ENCODE measurements at places on chromosomes 6 and 20.

DNA sequence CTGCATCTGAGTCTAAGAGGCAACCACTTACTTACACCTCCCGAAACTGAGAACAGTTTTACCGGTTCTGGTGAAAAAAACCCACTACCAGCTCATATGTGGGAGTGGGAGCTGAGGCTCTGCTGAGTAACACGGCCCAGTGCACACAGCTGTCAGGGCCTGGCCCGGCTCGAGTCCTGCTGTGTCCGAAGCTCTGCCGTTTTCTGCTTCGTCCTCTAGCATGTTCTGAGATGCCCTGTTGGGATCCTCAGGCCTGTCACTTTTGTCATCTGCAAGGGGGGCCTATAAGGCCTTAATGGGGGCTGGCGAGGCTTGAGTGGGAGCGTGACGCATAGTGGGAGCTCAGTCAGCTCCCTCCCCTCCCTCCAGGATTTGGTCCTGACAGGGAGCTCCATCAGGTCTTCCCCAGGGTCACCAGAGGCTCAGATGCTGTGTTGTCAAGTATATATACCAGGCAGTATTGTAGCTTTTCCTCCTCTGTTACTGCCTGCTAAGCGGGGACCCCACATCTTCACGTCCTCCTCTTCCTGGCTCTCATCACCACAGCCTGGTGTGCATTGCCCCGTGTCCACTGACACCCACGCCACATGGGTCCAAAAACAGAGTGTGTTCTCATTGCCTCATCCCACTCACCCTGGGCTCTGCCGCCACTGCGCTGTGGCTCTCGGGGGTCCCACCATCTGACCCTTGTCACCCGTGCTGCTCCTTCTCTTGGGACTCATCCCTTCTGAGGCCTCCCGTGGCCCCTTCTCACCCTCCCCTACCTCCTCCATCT lies 45.2 kb upstream of the FANCE start:
- DNase-seq = no peak

GRCh38 chr20:45752746-45753145 lies 30.6 kb downstream of the SPINT4 start:
- no peak for DNase-seq

DNA sequence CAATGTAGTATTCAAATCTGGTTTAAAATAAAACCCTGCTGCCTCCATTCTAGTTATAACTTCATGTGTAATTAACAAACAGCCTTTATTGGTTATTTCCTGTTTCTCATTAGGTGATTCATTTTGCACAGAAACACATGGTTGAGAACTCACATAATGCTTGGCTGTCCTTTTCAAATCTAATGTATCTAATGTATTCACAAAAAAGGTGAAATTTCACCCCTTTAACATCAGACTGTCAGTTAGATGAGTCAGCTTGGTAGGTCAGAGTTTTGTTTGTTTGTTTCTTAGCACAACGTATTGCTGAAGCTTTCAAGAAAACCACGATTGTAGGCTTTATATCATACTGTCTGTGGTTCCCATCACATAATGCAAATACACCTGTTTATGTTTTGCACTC lies 78.7 kb upstream of the TMEM30A start:
- DNase-seq = no peak

DNA sequence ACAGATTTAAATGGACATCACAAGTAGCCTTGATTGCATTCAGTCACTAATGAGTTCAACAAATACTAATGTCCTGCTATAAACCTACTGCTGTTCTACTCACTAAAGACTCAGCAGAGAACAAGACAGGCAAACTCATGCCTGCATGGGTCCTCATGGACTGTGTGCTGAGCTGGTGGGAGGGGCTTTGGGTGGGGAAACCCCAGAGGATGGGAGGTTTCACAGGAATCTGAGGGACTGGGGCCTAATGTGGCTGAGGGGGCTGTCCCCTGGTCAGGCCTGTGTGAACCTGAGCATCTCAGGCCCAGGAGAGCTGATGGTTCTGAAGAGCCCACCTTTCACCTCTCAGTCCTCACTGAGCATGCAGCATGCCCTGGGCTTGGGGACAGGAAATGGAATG lies 1.4 kb downstream of the CST8 start:
- no peak for DNase-seq

GRCh38 chr6:39688494-39688893 lies 36.7 kb downstream of the KIF6 start:
- no peak for DNase-seq

GRCh38 chr20:10513931-10514575 lies 78.9 kb downstream of the SLX4IP start:
- DNase-seq = no peak

DNA sequence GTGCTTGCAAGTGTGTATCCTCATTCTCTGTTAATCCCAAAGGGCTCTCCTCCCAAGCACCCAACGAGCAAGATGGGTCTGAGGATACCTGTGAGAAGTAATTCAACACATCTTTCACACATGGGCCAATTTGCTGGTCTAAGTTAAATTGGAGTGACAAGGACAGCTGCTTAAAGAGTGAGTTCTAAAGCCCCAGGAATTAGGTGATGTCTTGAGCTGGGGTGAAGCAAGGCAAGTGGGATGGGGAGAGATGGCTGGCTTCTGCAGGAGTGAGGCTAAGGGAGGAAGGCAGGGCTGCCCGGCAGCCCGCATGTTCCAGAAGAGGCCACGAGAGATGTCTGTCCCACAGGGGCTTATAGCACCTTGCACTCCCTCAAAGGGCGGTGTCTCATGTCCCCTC lies 288.5 kb downstream of the CDH26 start:
- no peak for DNase-seq

GRCh38 chr6:30735668-30736314 lies 6.7 kb downstream of the FLOT1 start:
- no peak for DNase-seq

GRCh38 chr6:17169291-17169690 lies 67.4 kb downstream of the STMND1 start:
- DNase-seq = peak; percentile 68

DNA sequence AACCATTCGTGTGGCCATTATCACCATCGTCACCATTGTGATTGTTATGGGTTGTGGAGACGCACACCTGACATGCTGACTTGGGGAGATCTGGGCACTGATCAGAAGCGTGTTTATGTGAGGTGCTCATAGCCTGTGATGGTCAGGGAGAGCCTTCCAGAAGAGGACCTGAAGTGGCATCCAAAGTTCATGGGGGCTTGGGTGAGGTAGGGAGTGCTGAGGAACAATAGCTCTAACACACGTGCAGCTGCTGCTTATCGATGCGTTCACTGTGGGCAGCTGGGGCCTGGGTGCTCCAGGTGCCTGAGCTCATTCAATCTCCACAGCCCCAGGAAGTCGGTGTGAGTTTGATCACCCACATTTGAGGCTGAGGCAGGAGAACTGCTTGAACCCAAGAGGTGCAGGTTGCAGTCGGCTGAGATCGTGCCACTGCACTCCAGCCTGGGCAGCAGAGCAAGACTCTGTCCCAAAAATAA lies 227.3 kb downstream of the PREX1 start:
- DNase-seq = peak; percentile 3

- DNase-seq = no peak
Measured at GRCh38 chr6:111258615-111259088, 171.3 kb downstream of the SLC16A10 start.

GRCh38 chr6:148240861-148241477 lies 101.7 kb upstream of the SASH1 start:
- no peak for DNase-seq

DNA sequence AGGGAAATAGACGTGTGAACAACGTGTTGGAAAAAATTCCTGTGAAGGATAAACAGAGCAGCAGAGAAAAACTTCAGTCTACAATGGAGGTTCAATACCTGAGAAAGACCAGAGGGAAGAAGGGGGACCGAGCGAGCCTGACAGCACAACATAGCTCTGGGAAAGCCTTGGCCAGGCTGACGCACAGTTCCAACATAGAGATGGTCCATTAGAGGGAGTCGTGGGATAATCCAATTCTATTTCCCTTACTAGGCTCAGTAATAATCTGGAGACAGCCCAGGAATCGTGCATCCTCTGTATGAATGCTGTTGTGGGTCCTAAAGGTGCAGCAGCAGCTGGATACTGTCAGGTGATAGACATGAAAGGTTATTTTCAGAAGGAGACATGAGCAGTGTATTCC lies 370.8 kb upstream of the BTBD3 start:
- DNase-seq = no peak

GRCh38 chr6:144849920-144850319 lies 564.8 kb downstream of the UTRN start:
- DNase-seq = no peak

DNA sequence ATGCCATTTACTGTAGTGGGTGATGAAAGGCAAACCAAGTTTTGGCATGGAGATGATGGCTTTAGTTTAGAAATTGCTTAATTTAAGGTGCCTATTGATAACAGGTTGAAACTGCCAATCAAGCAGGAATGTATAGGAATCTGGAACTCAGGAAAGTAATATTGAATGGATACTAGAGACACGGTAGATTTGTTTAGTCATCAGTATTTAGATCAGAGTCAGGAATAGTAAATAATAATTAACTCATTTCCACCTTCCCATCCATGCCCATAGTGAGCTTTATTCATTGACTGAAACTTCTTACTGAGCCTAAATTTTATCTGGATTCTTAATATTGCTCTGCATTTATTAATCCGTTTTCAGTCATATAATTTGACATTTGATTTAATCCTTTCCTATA lies 500.3 kb downstream of the NKAIN2 start:
- no peak for DNase-seq

DNA sequence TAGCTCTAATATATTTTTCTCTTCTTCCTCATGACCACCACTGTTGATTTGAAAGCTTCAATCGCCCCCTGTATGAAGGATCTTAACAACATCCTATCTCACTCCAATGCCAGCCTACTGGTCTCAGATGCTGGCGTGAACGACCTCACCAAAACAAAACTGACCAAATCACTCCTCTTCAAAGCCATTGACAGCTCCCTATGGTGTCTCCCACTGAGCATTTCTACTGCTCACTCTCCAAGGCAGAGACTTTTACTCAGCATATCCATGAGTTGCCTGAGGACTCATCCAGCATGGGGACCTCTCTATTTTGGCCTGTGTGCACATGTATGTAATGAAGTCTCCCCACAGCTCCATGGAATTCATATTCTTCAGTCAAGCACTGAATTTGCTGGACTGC lies 520.4 kb downstream of the TFAP2B start:
- no peak for DNase-seq

- no peak for DNase-seq
Measured at GRCh38 chr6:98836025-98836961, 1.9 kb downstream of the POU3F2 start.

- DNase-seq = no peak
Measured at GRCh38 chr20:59356662-59357165, 56.3 kb downstream of the EDN3 start.

DNA sequence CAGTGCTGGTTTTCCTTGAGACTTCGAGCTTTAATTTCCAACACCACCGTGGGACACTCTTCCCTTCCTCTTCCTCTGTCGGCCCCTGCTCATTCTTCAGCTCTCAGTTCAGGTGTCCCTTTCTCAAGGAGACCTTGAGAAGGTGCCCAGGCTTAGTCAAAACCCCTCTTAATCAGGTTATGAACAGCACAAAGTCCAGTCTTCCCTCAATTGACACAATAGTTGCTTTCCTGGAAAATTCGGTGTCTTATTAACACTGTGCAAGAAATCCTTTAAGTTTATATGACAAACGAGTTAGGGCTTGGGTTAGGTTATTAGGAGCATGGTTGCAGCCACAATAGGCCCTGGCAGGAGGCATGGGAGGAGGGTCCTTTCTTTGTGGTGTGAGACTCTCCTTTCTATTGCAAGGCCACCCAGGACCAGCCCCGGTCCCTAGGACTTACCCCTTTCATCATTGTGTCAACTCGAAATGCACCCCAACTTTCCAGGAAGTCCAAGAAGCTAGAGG lies 1.5 kb upstream of the NSFL1C start:
- no peak for DNase-seq

DNA sequence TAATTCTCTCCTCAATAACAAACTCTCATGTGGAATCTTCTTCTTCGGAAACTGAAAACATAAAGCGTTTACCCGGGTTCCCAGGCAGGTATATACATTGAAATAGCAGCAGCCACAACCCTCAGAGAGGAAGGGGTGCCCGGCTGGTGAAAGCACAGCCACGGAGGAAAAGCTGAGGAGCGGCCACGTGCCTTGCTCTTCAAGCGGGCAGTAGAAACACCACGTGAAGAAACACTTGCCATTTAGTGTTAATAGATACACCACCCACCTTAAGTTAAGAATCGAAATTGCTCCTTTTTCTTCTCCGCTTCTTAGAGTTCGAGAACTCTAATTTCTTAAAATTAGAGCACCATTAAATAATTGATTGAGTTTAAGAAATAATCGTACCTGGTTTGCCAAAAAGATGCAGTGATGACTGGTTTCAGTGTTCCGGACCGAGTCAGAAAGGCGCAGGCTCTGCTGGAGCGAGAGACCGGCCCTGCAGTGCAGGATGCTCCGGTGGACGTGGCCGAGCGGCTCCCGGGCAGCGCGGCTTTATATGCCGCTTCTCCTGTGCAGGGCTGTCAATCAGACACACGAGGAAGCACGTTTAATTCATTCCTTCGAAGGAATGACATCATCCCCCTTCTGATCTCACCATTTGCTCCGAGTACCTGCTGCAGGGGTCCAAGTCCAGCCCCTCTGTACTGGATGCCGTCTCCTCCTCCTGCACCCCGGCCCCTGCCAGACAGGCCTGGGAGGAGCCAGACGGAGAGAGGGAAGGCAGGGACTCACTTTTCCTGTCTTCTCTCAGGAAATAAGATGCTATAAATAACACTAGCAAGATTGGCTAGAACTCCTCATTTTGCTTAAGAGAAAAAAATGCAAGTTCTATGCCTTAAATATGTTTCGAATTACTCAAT lies at the start of gene THBS2:
TSS of gene THBS2 (minus strand) at position 510 of the 902 bp plus-strand sequence. CDS start 3,062 bp downstream, outside the sequence.
- DNase-seq = peak; percentile 96

Data from right hindlimb (tissue), 1 donor.